Ecto neural progenitor cell (in vitro differentiated cells): ENCODE measurements at places on chromosomes 4 and X.

- no peak for DNase-seq
These were observed 212 bp downstream of the CLCN4 start for GRCh38 chrX:10157032-10157341.

DNA sequence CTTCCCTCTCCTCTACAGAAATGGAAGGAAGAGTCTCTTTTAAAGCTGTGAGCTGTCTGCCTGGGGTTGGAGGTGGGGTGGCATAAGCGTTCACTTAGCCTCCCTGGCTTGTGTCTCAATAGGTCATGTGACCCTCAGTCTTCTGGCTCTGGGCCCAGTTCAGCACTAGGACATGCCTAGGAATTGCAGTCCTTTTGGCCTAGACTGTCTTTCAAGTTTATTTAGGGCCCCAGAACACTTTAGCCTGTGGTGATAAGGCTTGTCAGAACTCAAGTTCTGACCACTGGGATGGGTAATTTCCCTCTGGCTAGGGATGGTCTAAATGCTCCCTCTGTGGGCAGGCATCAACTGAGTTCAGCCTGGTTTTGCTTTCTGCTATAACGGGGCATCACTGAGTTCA is 34.3 kb upstream of the ARMCX4 start:
- no peak for DNase-seq

DNA sequence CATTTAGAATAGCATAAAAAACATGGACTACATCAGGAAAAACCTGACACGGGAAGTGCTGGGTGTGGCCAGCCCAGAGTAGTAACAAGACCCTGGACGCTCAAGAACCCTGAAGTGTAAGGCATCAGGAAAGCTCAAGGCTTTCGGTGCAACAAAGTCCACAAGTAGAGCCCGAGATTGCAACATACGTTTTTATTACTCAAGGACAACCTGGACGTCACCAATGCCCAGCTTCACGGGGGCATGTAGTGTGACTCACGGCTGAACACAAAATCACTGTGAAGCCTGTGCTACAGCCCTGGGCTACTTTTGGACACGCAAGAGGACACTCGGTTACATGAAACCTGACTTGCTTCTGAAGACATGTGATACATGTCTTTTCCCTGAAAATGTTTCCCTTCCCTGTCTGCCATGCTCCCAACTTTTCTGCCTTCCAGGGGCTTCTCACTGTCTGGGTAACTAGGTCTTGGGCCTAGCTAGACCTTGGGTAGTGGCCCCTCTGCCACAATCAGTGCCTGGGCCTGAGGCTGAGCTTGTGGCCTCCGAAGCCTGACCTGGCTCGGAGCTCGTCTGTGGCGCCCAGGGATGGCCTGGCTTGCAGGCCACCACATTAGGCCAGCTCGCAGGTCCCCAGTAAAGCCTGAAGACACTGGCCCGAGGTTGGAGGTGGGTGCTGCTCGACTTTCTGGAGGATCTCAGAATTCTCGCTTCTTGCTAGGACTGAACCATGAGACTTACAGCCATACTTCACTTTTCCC is 9.2 kb downstream of the IRAK1 start:
- DNase-seq = no peak

- DNase-seq = no peak
These were observed 177.0 kb upstream of the RASGEF1B start for GRCh38 chr4:81648576-81649275.

- no peak for DNase-seq
These were observed 11.9 kb upstream of the LINC00632 start for GRCh38 chrX:140697618-140698017.

GRCh38 chrX:44705817-44706551 is 137.8 kb upstream of the DUSP21 start:
- DNase-seq = no peak

- no peak for DNase-seq
These were observed 38.2 kb upstream of the NUDT6 start for GRCh38 chr4:122960611-122961000.

DNA sequence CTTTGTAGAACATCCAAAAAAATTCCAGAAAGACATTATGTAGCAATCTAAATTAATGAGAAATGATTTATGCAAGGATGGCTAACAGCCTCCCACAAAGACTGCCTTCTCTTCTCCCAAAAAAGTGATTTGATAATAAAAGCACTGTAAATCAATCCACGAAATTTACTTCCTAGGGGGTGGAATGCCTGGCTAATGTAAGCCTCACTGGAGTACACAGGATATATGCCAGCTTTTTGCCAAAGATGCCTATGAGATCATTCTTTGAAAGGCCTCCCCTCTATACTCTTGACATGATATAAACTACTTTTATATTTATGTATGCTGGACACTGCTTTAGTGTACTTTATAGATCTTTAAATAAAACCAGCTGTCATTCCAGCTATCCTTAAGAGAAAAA is 211.1 kb downstream of the ADAMTS3 start:
- no peak for DNase-seq

- no peak for DNase-seq
These were observed 56.0 kb downstream of the SPRY1 start for GRCh38 chr4:123452616-123453015.

- no peak for DNase-seq
These were observed 1569.9 kb upstream of the ADGRL3 start for GRCh38 chr4:59630235-59630634.
